ENCODE measurements at places on chromosomes 1 and 21. TPM values are rescaled to one million over a fixed set of nuclear protein-coding genes. Genes with fewer than 3 reads are reported as not detected.

Gene PEX19
- total RNA-seq: 52.8 TPM

Gene DNASE2B
- total RNA-seq: not detected

Gene PRKCZ
- total RNA-seq: 53.0 TPM

Gene QSOX1
- total RNA-seq: 70.6 TPM

Gene FASLG
- not detected for total RNA-seq

Gene RORC
- not detected for total RNA-seq

Gene MMP23B
- total RNA-seq: 70.3 TPM

Gene OR2G6
- 0.04 TPM for total RNA-seq

Gene PRDM16
- total RNA-seq: 1.2 TPM

Gene CRYAA
- not detected for total RNA-seq

Gene CELA2A
- not detected for total RNA-seq

Gene ZNF644
- total RNA-seq: 77.9 TPM

Gene PIGV
- total RNA-seq: 13.1 TPM

Gene DNAH14
- total RNA-seq: 82.9 TPM

All from mesothelial cell of epicardium (in vitro differentiated cells).